ENCODE measurements at places on chromosomes 12 and 14. TPM values are rescaled to one million over a fixed set of nuclear protein-coding genes. Genes with fewer than 3 reads are reported as not detected.

- DNase-seq: no peak
Observed at GRCh38 chr14:54048736-54049135, 92.1 kb upstream of the BMP4 start.

KLRF1 gene
- 0.38 TPM for total RNA-seq

LRRC43 gene
- total RNA-seq: not detected

- DNase-seq: peak; percentile 29
Observed at GRCh38 chr12:121537814-121538698, 42.8 kb downstream of the KDM2B start.

GRCh38 chr12:67386869-67387565 is 117.9 kb downstream of the CAND1 start:
- no peak for DNase-seq

RNU4-1 gene
- 2,156 TPM for total RNA-seq

DNA sequence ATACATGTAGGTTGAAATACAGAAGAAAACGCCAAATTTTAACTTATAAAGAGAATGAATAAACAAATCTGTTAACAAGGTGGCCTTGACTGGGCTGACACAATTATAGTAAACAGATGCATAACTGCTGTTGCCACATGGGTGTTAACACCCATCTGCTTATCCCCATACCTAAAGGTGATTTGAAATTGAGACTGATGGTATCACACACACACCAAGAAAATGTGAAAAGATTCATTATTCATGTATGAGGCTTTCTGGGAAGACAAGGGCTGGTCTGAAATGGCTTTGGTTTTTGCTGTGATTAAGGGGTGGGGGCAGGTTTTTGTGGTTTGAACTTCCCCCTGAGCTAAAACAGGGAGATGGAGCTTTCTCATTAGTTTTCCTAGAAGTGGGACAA is 156.6 kb downstream of the SYT10 start:
- no peak for DNase-seq

GRCh38 chr12:1611803-1612572 is 17.0 kb upstream of the WNT5B start:
- no peak for DNase-seq

PLEKHD1 gene
- 0.15 TPM for total RNA-seq

ST8SIA1 gene
- total RNA-seq: 2.6 TPM

DNA sequence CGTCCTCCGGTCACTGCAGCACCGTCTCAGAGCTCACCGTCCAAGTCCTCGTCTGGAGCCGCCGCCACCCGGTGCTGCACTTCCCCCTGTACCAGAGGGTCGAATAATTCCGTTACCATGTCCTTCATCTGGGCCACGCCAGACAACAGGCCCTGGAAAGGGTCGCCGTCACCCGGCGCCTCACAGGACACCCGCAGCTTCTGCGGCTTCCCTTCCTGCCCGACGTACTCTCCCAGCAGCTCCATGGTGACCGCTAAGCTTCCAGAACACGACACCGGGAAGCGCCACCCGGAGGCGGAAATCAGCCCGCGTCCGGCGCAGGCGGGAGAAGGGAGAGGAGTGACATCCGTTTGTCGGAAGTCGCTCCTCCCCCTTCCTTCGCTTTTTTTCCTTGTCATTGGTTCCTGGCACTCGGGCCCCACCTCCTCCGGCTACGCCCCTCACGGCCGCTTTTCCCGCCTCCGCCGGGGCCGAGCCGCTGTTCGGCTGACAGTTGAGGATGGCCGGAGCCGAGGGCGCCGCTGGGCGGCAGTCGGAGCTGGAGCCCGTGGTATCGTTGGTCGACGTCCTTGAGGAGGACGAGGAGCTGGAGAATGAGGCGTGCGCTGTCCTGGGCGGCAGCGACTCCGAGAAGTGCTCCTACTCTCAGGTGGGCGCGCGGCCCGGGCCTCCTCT is at the start of the genes GON7 and UBR7:
GON7 (minus strand) TSS at position 273 of the 675 bp plus-strand sequence; CDS start at position 245, 28 bp downstream.
UBR7 (plus strand) TSS at position 464 of the 675 bp plus-strand sequence; CDS start at position 500, 36 bp downstream.
- DNase-seq: peak; percentile 92

DNA sequence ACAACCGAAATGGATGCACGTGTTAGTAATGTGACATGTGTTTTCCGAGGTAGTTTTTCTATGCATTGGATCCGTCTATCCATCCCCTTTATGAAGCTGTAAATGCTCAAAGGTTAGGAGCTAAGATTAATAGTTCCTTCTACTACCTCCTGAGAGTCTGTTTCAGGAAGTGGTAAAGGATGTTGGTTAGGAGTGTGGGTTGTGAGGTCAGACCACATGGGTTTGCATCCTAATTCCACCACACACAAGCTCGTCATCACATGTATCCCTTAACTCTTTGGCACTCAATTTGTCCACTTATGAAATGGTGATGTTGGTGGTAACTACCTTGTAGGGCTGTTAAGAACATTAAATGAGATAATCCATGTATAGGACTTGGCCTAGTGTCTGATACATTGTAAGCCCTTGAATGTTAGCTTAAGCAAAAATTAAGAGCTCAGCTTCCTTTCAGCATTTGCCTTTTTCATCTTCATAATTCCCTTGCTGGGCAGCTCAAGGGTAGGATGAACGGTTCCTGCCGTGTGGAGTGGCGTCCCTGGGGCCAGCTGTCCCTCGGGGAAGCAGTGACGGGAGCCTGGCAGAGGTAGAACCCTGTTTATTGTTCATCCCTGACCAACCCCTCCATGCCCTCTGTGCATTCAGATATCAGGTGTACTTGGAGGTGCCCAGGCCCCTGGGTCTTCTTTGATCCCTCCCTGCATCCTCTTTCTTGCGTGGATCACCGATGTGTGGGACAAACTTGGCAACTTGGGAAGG is 52.3 kb downstream of the TSPAN9 start:
- peak; percentile 49 for DNase-seq

IQSEC3 gene
- total RNA-seq: 0.10 TPM

TAS2R46 gene
- 0.43 TPM for total RNA-seq

- DNase-seq: no peak
Observed at GRCh38 chr12:52873513-52873831, 24.7 kb upstream of the KRT78 start.

- DNase-seq: no peak
Observed at GRCh38 chr14:64841121-64841651, 38.5 kb downstream of the SPTB start.

OTOGL gene
- not detected for total RNA-seq

OLR1 gene
- total RNA-seq: not detected

MED13L gene
- 68.3 TPM for total RNA-seq

- DNase-seq: no peak
Observed at GRCh38 chr14:80607430-80608190, 333.9 kb downstream of the CEP128 start.

- DNase-seq: no peak
Observed at GRCh38 chr12:25771041-25771440, 187.4 kb upstream of the RASSF8 start.

DNA sequence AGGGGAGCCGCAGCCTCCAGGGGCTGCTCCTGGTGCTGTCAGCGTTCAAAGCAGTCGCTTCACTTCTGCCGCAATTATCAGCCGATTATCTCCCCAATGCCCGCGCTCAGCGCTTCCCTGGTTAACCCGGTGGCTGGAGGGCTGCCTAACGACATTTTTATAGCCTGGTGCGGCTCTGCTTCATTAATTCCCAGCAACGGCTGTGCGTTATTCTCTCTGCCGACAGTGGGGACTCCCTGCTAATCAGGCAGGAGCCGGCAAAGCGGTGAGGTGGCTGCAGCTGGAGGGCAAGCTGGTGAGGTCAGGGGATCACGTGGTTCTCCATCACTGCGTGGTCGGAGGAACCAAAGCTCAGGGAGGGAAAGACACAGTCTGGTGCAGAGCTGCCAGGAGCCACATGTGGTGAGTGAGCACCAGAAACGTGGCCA is 62.9 kb downstream of the GLRX5 start:
- no peak for DNase-seq

NYNRIN gene
- 0.18 TPM for total RNA-seq

KLHL33 gene
- not detected for total RNA-seq

DNA sequence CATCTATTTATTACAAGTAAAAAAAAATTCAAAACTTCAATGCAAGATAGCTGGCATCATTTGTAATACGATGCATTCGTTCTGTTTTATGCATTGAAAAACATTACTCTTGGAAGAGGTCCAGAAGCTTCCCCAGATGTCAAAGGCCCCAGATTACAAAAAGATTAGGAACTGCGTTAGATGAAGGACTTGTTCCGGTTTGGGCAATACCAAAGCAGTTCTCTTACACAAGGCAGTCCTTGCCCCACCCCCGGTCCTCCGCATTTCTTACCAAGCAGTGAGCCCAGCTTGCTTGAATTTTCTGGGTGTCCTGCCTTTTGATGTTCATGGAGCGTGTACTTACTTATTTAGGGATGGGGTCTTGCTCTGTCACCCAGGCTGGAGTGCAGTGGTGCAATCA is 4.8 kb upstream of the HVCN1 start:
- no peak for DNase-seq

DNA sequence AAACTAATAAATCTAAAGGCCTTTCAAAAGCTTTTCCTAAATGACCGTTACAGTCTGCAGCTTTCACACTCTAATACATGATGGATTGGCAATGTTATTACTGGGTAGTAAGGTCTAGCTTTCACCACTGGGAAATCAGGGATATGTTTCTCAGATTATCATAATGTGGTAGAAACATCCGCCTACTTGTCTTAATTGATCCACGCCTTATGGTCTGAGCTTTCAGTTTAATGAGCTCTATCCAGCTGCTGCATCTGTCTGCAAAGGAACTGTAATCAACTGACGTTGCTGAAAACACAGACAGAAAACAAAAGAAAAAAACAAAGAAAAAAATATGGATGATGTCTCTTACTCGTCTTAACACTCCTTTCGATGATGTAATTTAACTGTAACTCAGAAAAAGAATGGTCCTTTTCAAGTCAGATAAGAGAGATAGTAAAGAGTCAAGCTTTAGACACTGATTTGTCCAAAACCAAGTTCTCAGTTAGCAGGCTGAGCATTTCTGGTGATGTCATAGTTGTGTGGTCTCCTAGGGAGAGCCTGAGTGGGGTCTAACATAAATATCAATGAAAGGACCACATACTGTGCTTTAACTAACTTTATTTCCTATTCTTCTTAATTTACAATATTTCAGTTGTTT is 85.9 kb downstream of the C2CD5 start:
- no peak for DNase-seq

DNA sequence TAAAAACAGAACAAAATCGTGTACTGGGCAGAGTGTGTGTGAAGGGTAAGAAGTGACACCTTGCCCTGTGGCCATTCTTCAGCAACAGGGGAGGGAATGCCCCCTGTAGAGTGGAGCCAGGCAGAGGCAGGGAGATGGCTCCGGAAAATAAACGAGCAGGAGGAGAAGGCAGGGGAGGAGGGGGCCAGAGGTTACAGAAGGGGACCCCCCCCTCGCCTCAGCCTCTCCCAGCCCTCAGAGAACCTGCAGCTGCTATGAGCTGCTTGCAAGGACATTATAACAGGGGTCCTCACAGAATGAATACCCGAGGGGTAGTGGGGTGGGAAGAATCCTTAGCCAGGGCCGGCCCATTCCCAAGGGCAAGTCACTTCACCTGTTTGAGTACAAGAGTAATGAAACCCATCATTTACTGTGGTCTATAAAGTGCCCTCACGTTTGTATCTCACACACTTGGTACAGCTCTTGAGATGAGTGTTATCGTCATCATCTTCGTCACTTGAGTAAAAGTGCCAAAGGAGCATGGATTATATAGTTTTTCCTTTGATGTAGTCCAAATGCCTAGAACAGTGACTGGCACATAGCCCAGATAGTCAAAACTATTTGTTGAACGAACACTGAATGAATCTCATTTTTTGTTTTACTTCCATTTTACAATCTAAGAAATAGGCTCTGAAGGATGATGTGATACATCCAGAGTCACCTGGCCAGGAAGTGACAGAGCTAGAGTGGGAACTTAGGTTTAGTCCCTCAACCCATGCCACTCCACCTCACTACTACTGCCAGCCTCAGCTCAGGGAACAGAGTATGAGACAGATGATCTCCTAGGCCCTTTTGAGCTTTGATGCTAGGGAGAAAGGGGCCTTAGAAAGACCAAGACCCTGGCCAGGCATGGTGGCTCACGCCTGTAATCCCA is 14.5 kb downstream of the SCNN1A start:
- DNase-seq: no peak

CPSF2 gene
- 74.5 TPM for total RNA-seq

DNA sequence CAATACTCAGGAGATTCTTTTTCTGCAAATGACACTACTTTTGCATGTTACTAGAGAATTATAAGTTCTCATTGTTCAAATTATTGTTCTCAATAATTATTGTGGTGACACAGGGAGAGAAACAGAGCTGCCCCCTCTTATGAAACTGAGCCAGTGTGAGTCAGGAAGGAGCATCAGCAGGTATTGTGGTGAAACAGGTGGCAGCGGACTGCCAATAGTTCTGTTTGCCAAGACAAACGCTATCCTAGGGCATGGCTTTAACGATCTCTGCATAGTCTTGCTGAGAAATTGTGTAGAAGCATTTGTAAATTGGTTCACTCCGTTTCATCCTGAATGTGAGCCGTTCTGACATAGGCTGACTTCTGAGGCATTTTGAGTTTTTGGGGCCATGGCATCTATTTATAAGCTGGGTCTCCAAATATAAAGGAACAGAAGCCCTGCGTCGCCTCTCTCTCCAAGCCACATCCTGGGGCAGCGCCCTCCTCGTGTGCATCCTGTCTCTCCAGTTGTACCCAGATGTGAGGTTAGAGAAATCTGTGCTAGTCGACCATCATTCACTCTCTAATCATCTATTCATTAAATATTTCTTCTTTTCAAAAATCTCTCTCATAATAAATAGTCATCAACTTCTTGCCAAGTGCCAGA is 15.8 kb upstream of the PPP4R4 start:
- peak; percentile 73 for DNase-seq

ATG101 gene
- total RNA-seq: 30.8 TPM

OR4L1 gene
- not detected for total RNA-seq

GRCh38 chr12:20711846-20712245 is 16.7 kb downstream of the SLCO1C1 start:
- DNase-seq: no peak

ANKRD33 gene
- total RNA-seq: not detected

RNFT2 gene
- total RNA-seq: 9.8 TPM

- DNase-seq: no peak
Observed at GRCh38 chr12:12098691-12099015, 27.9 kb downstream of the BCL2L14 start.

DNA sequence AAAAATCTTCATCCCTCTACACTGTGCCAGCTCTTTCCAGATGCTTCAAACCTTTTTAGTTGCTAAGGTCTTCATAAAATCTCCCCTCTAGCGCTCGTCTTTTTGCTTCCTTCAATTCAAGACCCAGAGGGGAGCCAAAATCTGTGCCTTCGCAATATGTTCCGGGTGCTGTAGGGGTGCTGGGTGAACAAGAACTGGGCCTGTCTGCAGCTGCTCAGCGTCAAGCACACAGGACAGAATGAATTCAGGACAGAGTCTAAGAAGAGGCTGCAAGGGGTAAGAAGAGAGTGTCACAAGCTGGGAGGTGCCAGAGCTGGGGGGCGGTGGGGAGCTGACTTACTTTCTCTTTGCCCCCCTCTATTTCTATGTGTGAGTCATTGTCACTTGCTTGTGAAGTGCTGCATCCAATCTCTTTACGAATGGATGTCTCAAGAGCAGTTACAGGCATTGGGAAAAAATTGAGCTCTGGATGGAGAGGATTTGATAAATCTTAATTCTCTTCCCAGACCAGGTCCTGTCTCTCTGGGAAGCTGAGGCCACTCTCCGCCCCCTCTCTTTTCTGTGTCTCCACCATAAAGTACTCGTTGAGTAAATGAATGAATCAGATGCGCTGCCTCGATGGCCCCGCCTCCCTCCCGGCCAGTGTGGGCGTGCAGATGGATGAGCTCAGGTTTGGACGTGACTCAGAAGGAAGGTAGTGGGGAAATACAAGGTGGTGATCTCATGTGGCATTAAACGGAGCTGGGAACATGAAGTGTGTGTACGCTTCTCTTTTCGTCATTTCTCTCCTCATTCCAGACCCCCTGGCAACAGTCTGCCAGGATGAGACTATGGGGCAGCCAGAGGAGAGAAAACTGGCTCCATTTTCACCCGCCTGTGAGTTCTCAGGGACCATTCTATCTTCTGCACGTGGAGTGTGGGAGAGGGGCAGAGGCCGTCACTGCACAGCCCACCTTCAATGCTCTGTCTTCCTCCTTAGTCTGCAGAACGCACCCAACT is 91.3 kb downstream of the TSPAN9 start:
- DNase-seq: no peak
